A549 treated with ZK216348 at 1 μM for 4 hours (cell line): ENCODE measurements at places on chromosomes 5 and 9. TPM values are rescaled to one million over a fixed set of nuclear protein-coding genes. Genes with fewer than 3 reads are reported as not detected.

Gene HRH2
- 0.46 to 0.73 TPM (median 0.51 TPM) in 5 replicates for total RNA-seq

Gene PIGO
- total RNA-seq, result 31.6 to 55.7 TPM (median 52.3 TPM) in 5 replicates

Gene EGFLAM
- total RNA-seq, result 0.26 TPM in 1 of 5 replicates, not detected in the others

Gene CCL28
- 0.06 to 0.22 TPM (median 0.14 TPM) in 4 of 5 replicates, not detected in the other for total RNA-seq

Gene ENTREP1
- 0.61 to 0.74 TPM (median 0.65 TPM) in 5 replicates for total RNA-seq

Gene CDX1
- total RNA-seq, result not detected in 5 replicates

Gene SLC6A19
- 0.06 to 0.12 TPM (median 0.07 TPM) in 4 of 5 replicates, not detected in the other for total RNA-seq
